CD4-positive, alpha-beta T cell treated with Interleukin-1 beta for 1 hour (primary cell): ENCODE measurements at places on chromosomes 1 and 21.

DNA sequence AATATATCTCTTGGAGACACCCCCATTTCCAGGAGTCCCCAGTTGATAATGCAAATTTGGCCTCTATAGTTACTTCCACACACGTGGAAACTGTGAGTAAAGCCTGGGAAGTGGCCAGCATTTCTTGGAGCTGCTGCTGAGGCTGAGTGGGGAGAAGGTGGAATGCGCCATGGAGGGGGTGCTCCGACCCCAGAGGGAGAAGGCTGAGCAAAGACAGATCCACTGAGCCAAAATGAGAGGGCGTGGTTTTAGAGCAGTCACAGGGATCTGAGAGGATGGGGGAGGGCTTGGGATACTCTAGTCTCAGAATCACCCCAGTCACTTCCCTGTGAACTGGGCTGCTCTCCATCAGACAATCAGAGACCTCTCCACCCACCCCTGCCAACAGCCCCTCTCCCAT lies 38.7 kb downstream of the TRIM62 start:
- no peak for DNase-seq

DNA sequence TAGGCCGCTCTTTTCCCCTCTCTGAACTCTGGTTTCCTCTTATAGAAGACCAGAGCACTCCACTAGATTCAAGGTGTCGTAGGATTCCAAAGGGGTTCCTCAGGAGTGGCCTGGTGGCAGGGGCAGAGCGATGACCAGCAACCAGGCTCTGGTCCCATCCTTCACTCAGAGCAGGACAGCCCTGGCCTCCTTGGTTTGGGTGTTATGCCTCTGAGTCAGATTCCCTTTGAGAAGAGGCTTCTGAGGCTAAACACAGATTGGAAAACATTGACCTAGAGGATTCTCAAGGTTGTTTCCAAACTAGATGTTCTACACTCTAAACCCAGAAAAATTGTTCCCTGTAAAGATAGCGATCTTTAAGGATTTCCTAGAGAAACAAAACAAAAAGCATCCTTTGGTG lies 49.8 kb upstream of the IKBKE start:
- DNase-seq, result no peak

GRCh38 chr1:163273766-163274441 lies 47.9 kb upstream of the NUF2 start:
- no peak for DNase-seq

GRCh38 chr1:236759252-236759859 lies 35.7 kb upstream of the MTR start:
- DNase-seq, result no peak

DNA sequence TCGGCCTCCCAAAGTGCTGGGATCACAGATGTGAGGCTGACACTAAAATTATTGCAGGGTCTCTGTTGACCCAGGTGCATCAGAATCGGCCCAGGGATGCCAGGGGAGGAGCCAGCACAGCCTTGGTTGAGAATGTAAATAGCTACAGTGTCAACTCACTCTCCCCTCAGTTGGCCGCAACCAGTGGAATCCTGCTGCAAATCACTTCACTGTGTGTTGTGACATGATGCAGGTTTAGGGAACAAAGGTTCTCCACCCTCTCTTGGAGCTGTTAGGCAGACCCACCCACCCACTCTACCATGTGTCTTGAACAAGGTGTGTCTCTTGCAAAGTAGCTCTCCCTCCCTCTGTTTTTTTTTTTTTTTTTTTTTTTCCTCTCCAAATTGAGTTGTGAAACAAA lies 60.5 kb upstream of the SOD1 start:
- DNase-seq, result no peak

DNA sequence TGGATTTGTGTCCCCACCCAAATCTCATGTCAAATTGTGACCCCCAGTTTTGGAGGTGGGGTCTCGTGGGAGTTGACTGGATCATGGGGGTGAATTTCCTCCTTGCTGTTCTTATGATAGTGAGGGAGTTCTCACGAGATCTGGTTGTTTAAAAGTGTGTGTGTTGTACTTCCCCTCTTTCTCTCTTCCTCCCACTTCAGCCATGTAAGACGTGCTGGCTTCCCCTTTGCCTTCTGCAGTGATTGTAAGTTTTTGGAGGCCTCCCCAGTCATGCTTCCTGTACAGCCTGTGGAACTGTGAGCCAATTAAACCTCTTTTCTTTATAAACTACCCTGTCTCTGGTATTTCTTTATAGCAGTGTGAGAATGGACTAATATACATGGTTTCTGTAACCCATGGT lies 64.6 kb downstream of the RHOU start:
- DNase-seq, result no peak

DNA sequence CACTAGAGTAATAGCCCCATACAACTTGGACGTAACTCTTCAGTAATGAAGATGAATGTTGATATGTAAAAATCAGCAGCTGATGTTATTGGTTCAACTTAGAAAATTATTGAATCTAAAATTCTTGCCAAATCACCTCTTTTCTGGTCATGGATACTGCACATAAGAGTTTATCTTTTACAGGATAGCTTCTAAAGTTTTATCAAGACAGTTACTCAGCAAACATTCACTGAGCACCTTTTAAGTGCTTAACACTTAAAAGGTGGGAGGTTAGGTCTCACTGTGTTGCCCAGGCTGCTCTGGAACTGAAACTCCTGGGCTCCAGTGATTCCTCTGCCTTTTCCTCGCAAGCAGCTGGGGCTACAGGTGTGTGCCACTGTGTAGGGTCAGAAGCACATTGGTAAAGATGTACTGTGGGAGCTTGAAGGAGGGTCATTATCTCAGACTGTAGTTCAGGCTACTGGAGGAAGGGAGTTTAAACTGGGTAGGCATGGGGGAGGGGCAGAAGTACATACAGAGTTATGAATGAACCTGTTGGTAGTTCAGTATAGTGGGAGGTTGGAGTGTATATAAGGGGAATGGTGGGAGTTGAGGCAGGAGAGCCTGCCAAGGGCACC lies 2.0 kb downstream of the MPZL1 start:
- DNase-seq, result no peak

DNA sequence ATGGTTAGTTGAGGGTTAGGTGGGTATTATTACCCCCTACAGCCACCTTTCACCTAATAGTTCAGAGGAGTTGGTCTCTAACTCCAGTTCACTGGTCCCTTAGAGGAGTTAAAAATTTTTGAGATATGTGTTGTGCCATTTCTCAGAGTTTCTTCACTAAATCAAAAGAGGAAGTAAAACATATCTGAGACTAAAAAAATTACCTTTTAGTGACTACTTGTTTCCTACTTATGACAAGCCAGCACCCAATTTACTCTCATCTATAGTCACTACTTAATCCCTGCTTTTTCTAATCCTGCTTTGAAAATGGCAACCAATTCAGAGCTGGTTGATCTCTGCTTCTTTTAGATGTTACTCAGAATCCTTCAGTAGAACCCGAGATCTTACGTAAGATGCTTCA lies 1316.8 kb upstream of the B3GALT2 start:
- no peak for DNase-seq

GRCh38 chr1:61260171-61260570 lies 177.8 kb downstream of the NFIA start:
- no peak for DNase-seq

- DNase-seq, result peak; percentile 7
These were observed 97.5 kb upstream of the CTTNBP2NL start for GRCh38 chr1:112298558-112298957.

GRCh38 chr1:8870103-8870502 lies 8.4 kb downstream of the ENO1 start:
- DNase-seq, result no peak

- DNase-seq, result no peak
These were observed 6.8 kb upstream of the MTARC2 start for GRCh38 chr1:220741349-220741748.

- DNase-seq, result no peak
These were observed 9.9 kb downstream of the TTC3 start for GRCh38 chr21:37082856-37083528.

- DNase-seq, result no peak
These were observed 81.9 kb upstream of the LBR start for GRCh38 chr1:225509770-225510169.

- DNase-seq, result no peak
These were observed 302.4 kb downstream of the PTGER3 start for GRCh38 chr1:70745199-70745598.

DNA sequence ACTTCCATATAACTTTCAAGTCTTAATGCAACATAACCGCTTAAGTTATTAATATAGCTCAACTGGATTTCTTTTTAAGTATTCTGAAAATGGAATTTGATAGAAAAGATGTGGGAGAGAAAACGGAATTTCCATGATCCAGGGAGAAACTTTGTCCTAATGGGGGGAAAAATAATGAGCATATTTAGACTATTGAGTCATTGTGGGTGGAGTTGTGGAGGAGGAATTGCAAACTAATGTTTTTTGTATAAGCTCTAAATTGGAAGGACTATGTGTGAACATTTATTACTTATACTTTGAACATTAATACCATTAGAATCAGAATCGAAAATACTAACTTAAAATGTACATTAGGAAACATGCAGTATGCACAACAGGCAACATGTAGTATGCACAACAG lies 159.9 kb upstream of the NEGR1 start:
- no peak for DNase-seq

DNA sequence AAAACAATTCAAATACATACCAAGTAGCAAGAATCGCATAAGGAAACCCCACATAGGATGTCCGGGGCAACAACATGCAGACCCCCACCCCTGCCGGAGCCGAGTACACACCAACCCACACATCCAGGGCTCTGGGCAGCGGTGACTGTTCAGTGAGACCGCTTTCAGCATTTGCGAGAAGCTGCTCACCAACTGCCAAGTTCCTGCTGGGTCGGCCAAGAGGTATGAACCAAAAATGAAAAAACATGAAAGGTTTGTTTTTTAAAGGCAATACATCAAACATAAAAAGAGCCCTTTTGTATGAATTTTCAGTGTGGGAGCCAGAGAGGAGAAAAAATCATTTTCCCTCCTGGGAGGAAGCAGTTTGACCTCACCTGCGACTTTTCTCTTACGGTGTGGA lies 92.3 kb downstream of the SIM2 start:
- no peak for DNase-seq

DNA sequence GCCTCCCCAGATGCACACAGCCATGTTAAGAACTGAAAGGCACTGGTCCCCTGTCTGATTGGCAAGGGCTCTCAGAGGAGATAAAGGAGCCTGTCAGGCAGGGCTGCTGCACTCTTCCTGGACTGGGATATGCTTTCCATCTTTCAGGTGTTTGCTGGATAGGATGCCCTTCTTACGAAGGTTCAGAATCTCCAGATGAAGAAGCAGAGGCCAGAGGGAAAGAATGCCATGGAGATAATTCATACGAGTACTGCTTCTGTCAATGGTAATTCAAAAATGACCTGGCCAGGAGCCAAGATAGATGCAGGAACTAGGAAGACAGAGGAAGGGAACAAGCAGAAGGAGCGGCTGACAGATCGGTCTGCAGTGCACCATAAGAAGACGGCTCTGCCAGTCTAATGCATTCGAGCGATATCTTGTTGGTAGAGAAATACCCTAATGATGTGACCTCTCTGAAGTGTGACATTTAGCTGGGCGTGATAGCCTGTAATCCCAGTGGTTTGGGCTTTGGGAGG lies 16.6 kb upstream of the ATP2B4 start:
- DNase-seq, result no peak

- DNase-seq, result peak; percentile 41
These were observed 569.1 kb downstream of the NPHP4 start for GRCh38 chr1:5423109-5423508.

- no peak for DNase-seq
These were observed 46.0 kb downstream of the NUF2 start for GRCh38 chr1:163367721-163368120.

GRCh38 chr1:7783178-7783711 lies 846 bp upstream of the PER3 start:
- DNase-seq, result no peak

DNA sequence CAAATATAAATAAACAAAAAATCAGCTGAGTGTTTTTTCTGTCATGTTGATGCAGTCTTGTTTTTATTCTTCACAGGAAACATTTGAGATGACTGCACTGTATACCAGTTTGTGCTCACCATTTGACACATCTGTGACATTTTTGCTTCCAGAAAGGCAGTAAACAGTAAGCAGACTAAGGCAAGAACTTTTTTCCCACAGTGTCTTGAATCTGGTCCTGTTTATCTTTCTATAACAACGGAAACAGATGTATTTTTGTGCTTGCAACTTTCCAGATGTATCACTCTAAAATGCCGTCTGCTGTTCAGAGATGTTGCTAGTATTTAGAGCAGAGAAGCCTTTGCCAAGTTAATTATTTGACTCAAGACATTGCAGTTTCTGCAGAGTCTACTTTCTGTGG lies 105.5 kb downstream of the ZC3H11B start:
- no peak for DNase-seq

GRCh38 chr1:78136680-78137079 lies 90.9 kb downstream of the GIPC2 start:
- no peak for DNase-seq

DNA sequence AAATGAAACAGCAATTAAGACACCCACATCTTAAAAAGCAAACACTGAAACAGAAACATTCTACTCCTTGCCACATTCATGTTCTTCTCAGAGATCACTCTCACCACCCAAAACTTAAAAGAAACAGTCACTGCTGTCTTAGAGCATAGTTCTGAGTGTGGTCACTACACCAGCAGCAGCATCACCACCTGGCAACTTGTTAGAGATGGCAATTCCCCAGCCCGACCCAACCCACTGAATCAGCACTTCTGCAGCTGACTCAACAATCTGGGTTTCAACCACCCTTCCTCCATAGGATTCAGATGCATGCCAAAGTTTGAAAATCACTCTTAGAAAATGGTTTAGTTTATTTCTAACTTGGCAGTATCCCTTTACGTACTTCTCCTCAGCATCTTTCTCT lies 126.1 kb downstream of the CDC42BPA start:
- no peak for DNase-seq

DNA sequence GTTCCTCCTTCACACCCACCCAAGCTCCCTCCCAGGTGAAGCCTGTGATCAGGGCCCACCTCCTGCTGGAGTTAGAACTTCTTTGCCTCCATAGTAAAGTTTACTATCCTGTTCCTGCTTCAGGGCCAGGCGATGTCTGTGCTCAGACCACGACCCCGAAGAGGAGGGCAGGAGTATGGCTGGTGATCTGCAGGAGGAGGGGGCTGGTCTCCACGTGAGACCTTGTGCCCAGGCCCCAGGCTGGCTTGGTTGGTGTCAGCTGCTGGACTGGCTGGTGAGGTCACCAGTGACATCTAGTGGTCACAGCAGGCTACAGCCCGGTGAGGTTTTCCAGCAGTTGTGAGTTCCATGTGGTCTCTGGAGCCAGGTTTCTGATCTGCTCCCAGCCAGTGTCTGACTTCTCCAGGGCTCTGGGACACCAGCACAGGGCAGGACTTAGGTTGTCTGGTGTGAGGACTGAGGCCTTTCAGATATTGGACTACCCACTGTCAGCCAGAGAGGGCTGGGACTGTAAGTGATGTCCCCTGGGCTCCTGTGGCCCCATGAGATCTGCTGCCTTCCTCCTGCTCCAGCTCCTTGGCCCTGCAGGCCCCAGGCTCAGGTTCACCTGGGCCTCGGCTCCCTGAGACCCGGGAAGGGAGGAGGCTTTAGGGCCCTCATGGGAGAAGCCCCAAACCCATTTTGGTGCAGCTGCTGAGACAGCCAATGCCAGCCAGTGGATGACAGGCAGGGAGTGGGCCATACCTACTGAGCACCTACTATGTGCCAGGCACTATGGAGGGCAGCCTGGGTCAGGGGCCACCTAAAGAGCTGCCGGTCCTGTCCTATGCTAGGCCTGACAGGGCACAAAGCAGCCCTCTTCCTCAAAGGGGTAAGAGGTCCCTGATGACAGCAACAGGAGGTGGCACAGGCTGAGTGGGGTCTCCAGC lies 6.0 kb upstream of the UBL4B start:
- DNase-seq, result peak; percentile 60

- no peak for DNase-seq
These were observed 48.2 kb upstream of the ARHGEF16 start for GRCh38 chr1:3405974-3406867.

GRCh38 chr21:28699596-28700259 lies 292.9 kb downstream of the LTN1 start:
- DNase-seq, result no peak
